Activated naive CD8-positive, alpha-beta T cell treated with anti-CD3 and anti-CD28 coated beads, Interleukin-2, amount 10 ng/mL, durations not matched to agents 7 days and 5 days (primary cell): ENCODE measurements at places on chromosomes 7 and 10. TPM values are rescaled to one million over a fixed set of nuclear protein-coding genes. Genes with fewer than 3 reads are reported as not detected.
A peak's percentile ranks its signal among the peaks of the same experiment; 100 is the strongest.

DNA sequence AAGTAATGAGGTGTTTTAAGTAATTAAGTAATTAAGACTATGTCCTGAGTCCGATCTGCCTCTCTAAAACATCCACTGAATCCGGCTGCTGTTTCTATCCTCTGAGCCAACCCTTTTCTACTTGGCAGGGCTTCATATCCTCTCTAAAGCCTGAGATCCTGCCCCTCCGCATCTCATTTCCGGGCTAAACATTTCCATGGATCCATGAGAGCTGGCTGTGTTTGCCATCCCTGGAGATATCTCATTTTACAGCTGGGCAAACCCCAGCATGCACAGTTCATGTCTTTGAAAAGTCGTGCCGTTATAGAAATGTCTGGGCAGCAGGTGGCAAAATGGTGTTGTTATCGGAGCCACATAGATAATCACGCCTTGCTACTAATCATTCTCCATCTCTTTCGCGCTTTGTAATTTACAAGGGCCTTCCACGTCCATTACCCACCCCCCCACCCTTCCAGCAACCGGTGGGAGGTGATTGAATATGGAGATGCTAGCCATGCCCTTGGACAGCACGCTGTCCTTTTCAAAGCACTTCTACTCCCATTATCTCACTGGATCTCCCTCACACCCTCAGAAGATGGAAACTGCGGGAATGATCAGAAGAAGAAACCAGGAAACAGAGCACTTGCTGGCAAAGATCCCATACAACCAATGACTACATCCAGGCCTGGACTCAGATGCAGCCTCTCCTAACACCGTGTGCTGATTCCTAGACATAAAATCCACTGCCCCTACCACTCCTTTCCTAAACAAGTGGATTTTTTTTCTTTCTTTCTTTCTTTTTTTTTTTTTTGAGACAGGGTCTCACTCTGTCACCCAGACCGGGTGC, 1189.2 kb downstream of the TYW1 start:
- H3K4me3 ChIP-seq = no peak overlapping the region
- H3K27ac ChIP-seq = no peak overlapping the region
- H3K27me3 ChIP-seq = no peaks in the 10 kb centered on the region
- H3K4me1 ChIP-seq = no peaks in the 10 kb centered on the region
- H3K36me3 ChIP-seq = no peaks in the 10 kb centered on the region

GRCh38 chr7:53811555-53812079, 730.6 kb upstream of the VSTM2A start:
- peak overlapping the region; percentile 30 for H3K27ac ChIP-seq
- no peak for DNase-seq
- no peak overlapping the region for H3K4me3 ChIP-seq
- H3K27me3 ChIP-seq = no peaks in the 10 kb centered on the region
- H3K4me1 ChIP-seq = no peaks in the 10 kb centered on the region
- H3K36me3 ChIP-seq = no peaks in the 10 kb centered on the region

FAM25G gene
- total RNA-seq = not detected

- no peaks in the 10 kb centered on the region for H3K27me3 ChIP-seq
- no peak overlapping the region for H3K27ac ChIP-seq
- no peak for DNase-seq
Measured at GRCh38 chr7:129354428-129355157, 79.6 kb upstream of the STRIP2 start.

DNA sequence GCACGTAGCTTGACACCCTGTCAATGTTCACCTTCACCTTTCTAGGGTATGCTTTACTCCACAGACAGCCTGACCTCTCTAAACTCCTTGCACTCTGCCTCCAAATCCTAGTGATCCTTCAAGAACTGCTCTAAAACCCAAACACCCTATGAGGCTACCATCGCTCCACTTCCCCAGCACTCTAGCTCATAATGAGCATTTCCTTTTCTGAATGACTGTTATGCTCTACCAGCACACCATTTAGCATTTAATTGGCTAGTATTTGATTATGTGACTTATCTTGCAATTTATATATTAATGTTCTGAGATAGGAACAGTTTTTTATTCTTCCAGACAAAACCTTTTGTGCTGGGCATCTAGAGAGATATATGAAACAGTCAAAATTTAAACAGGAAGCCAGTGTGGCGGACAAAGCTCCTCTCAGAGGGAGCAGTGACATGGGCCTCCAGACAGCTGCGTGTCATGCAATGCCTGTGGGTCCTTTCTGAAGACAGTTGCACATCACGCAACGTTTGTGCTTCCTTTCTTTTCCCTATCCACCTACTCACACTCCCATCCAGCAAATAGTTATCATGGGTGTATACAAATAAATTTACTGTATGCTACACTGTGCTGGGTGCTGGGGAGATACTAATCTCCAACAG, 86.3 kb downstream of the ALOX5 start:
- DNase-seq = no peak
- H3K27ac ChIP-seq = peak overlapping the region; percentile 77
- peaks cover 50% of the 10 kb centered on the region for H3K4me1 ChIP-seq

GRCh38 chr7:5387711-5388245, 35.9 kb downstream of the TNRC18 start:
- DNase-seq = no peak
- H3K4me3 ChIP-seq = no peak overlapping the region
- H3K36me3 ChIP-seq = peaks cover 13% of the 10 kb centered on the region
- H3K27me3 ChIP-seq = no peaks in the 10 kb centered on the region

WIPF3 gene
- not detected for total RNA-seq
